ENCODE measurements at places on chromosomes 1 and 21. TPM values are rescaled to one million over a fixed set of nuclear protein-coding genes. Genes with fewer than 3 reads are reported as not detected.

- no peak for DNase-seq
These were observed 76.7 kb downstream of the LAMC2 start for GRCh38 chr1:183262628-183263200.

C1orf53 gene
- total RNA-seq, result not detected

DNA sequence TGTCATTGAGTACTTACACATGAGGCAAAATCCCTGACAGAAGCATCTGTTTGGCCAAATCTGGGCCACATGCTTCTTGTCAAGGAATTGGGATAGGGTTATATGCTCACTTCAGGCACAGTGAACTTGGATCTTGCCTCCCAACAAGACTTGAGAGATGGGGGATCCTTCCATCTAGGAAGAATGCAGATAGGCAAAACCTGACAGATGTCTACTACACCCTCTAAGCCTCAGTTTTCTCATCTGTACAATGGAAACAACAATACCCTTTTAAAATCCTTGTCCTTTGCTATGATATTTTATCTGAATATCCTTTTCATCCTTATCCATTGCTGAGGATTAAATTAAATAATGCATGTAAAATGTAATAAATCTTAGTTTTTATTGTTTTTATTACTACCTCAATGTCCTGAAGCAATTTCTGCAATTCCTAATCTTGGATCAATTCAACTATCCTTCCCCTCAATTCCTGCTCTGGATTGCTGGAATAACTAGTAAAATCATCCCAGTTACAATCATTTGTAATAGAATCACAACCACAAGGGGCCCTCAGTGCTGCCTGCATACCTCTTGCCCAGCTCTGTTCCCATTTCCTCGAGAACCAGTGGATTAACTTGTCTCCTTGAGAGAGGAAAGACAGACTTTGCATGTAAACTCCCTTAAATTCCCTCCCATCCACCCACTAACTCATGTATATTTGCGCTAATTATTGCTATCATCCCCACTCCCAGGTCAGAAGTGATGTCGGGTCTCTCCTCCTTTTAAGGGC lies 8.1 kb upstream of the XPR1 start:
- no peak for DNase-seq

GRCh38 chr1:115217150-115218033 lies 120.7 kb downstream of the NGF start:
- DNase-seq, result no peak

F13B gene
- not detected for total RNA-seq

FCRL2 gene
- 1.5 TPM for total RNA-seq

- DNase-seq, result no peak
These were observed 24.6 kb upstream of the PLXNA2 start for GRCh38 chr1:208268541-208269337.

SPATA45 gene
- total RNA-seq, result 0.57 TPM

LPAR3 gene
- 3.3 TPM for total RNA-seq

TRAF3IP3 gene
- 500 TPM for total RNA-seq

DNA sequence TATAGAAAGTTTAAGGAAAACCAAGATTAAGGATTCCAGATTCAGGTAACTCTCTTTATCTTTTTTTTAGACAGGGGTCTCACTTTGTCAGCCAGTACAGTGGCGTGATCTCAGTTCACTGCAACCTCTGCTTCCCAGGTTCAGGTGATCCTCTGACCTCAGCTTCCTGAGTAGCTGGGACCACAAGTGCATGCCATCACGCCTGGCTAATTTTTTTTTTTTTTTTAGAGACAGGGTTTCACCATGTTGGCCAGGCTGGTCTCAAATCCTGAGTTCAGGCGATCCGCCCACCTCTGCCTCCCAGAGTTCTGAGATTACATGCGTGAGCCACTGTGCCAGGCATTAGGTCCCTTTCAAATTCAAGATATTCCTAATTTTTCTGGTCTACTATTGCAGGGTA lies 15.9 kb downstream of the LZIC start:
- DNase-seq, result no peak

- DNase-seq, result no peak
These were observed 64.1 kb upstream of the ATP1B1 start for GRCh38 chr1:169042377-169042776.

OR2T33 gene
- not detected for total RNA-seq

- no peak for DNase-seq
These were observed 21.2 kb downstream of the TP73 start for GRCh38 chr1:3673381-3674099.

DNA sequence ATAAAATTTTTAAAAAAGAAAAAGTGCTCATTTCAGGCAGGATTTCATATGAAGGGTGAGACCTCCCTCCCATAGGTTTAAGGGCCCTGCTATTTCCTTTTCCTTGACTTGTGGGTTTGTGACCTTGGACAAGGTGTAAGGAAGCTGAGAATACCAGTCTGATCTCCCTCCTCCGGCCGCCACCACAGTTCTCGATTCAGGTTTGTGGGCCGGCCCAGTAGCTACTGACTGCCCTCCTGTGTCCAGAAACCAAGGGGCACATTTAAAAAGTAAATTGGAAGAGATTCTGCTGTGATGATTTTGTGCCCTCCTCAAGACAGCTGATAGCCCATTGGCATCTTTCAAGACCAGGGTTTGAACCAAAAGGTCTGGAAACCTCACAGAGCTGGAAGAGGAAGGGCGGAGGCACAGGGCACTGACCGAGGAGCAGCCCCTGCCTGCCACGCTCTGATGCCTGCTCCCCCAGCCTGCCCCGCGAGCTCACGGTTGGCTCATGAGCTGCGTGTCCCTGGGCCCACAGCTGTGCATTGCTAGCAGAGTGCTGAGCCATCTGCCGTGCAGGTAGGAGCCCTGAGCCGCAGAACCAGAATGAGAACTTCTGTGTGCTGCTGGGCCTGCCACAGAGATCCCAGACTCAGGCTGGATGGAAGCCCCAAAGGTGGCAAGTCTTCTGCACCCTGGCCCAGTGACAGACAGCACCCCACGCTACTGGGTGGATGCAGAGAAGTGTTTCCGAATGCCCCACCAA lies 348.7 kb downstream of the NPHP4 start:
- no peak for DNase-seq

- DNase-seq, result no peak
These were observed 80.3 kb downstream of the PRDM16 start for GRCh38 chr1:3149277-3149676.

Measured in T-cell (primary cell).